Forelimb muscle (tissue), 1 donor: ENCODE measurements at places on chromosomes 12 and 14.

GRCh38 chr12:122820838-122821271 is 14.4 kb upstream of the HIP1R start:
- no peak for DNase-seq

DNA sequence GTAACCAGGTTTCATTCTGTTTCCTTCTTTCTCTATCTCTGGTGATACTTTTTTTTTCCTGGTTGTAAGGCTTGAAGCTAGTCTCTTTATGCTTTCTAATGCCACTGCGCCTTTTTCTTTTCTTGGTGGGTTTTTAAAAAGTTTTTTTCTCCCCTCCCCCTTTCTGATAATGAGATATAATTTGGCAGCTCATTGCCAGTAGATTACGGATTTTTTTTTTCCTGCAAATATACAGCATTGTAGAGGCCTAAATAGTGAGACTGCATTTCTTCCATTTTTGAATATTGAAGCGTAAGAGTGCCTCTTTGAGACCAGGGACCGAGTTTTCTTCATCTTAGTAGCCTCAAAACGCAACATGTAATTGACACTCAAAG is 1.1 kb downstream of the PAPOLA start:
- DNase-seq: no peak

- DNase-seq: no peak
Measured at GRCh38 chr12:120736404-120737331, 11.0 kb downstream of the ACADS start.

- no peak for DNase-seq
Measured at GRCh38 chr12:127178463-127178862, 1088.5 kb upstream of the TMEM132C start.

GRCh38 chr14:81172881-81173280 is 47.9 kb downstream of the GTF2A1 start:
- no peak for DNase-seq
